ENCODE measurements at places on chromosomes 3 and 15.

- no peak for DNase-seq
Measured at GRCh38 chr3:13420831-13421765, 976 bp upstream of the NUP210 start.

- DNase-seq = no peak
Measured at GRCh38 chr3:88151358-88151757, 1.6 kb downstream of the C3orf38 start.

DNA sequence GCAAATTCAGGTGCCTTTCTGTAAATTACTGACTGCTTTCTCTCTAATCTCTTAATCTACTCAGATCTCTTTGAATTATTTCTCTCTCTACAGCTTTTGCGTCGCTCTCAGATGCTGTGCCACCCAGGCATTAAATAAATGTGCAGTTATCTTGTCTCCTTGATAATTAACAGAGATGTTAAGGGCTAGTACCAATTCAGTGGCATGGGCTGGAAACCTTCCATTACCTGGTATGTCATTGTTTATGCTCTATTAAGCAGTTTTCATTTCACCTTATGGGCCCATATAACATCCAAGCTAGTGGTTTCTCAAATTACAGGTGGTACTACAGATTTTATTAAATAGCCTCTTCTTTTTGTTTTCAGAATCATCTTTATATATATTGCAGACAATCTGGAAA is 66.0 kb downstream of the PEX5L start:
- DNase-seq = no peak

DNA sequence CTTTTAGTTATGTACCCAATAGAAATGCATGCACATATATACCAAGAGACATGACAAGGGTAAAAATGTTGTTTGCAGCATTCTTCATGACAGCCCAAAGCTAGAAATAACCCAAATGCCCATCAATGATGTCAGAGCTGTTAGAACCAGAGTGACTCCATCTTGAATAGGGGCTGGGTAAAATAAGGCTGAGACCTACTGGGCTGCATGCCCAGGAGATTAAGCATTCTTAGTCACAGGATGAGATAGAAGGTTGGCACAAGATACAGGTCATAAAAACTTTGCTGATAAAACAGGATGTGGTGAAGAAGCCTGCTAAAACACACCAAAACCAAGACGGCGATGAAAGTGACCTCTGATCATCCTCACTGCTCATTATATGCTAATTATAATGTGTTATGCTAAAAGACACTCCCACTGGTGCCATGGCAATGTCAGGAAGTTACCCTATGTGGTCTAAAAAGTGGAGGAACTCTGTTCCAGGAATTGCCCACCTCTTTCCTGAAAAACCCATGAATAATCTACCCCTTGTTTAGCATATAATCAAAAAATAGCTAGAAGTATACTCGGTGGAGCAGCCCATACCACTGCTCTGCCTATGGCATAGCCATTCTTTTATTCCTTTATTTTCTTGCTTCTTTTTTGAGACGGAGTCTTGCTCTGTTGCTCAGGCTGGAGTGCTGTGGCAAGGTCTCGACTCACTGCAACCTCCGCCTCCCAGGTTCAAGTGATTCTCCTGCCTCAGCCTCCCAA is 32.9 kb downstream of the ZBTB11 start:
- DNase-seq = no peak

- no peak for DNase-seq
Measured at GRCh38 chr15:55586808-55587207, 1.3 kb downstream of the PYGO1 start.

GRCh38 chr3:151112731-151113130 is 27.3 kb downstream of the MED12L start:
- no peak for DNase-seq
